ENCODE measurements at places on chromosomes 4 and X.
A peak's percentile ranks its signal among the peaks of the same experiment; 100 is the strongest.

DNA sequence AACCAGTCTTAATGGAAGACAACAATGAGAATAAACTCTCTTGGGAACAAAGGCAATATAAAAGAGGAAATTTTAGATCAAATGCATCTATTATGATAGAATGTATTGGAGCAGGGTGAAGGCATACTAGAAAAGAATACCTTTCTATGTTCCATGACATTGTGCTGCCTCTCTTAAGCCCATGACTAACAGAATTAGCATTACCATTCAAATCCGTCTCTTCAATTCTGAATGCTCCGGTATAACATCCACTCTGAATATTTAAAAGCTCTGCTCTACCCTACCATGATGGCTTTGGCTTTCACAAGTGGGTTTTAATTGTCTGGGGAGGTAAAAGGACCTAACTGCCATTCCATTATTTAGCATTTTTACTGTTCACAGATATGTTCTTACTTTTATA lies 1878.4 kb downstream of the ARAP2 start:
- no peak for DNase-seq

GRCh38 chr4:121177246-121178137 lies 13.4 kb upstream of the TNIP3 start:
- DNase-seq: peak; percentile 90

- DNase-seq: no peak
These were observed 37.5 kb upstream of the NOCT start for GRCh38 chr4:138978028-138978585.

GRCh38 chrX:130715299-130715698 lies 187.7 kb downstream of the ENOX2 start:
- no peak for DNase-seq

DNA sequence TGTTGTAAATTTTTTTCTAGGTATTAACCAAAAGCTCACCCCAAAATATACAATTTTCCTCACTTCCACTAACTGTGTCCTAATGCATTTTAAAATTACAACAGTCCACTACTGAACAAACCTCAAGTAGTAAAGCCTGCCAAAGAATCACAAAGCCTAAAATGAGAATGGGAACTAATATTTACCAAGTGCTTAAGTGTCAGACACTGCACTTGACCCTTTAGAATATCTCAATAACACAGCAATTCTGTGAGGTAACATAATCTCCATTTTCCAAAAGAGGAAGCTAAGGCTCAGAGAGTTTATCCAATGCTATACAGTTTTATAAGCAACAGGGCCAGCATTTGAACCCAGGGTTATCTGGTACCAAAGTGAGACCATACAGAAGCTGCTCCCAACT lies 4.9 kb downstream of the SLC9A7 start:
- peak; percentile 22 for DNase-seq

DNA sequence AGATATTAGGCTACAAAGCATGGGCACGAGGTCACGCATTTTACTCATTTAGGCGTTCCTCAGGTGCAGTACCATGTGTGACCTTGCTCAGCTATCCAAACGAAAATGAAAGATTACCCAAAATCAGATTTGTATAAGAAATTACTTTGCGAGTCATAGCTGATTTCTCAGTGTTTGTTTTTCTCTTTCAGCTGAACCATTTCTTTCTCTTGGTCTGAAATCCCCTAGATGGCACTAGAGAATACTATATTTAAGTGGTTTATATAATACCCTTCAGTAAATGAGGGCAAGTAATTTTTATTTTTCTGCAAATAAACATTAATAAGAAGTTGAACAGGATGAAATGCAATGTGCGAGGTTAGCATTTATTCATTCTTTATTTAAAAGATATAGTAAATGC lies 496.6 kb downstream of the STIM2 start:
- DNase-seq: no peak

GRCh38 chr4:7244751-7245320 lies 52.5 kb downstream of the SORCS2 start:
- DNase-seq: no peak

- DNase-seq: no peak
These were observed 173.7 kb downstream of the PABPC4L start for GRCh38 chr4:134027931-134028330.

DNA sequence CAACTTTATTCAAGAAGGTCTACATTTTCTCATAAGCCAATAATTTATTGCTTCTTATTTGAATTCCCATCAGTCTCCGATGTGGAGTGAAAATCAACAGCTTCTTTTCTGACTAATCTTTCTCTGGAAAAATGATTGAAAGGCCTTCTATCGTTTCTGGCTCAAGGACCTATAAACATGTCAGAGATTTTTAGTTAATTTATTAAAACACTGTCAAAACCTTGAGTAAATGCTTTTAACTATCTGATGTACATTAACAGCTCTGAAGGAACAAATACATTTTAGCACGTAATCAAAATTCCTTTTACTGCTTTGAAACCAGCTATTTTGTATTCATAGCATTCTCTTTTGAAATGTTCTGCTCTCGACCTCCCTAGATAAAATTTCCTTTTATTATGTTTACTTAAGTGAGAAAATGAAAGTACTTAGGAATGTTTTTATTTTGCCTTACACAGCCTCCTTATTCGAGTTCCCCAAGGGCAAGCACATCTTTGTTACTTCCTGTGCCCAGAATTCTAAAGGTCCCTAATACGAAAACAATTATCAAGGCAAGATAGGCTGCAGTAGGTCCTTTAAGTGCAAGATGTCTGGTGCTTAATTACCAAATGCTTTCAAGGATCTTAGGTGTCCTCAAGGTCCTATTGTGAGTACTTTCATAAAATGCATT lies 3.1 kb upstream of the ZFX start:
- DNase-seq: peak; percentile 11

DNA sequence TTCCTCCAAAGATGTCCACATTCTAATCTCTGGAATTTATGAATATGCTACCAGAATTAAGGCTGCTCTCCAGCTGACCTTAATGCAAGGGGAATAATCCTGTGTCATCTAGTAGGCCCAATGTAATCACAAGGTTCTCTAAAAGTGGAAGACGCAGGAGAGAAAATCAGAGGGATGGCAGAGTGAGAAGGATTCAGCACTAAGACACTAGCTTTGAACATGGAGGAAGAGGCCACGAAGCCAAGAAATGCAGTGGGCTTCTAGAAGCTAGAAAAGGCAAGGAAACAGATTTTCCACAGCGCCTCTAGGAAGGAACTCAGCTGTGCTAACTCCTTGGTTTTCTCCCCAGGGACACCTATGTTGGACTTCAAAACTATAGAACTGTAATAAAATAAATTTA lies 240.7 kb upstream of the TRAM1L1 start:
- DNase-seq: no peak

GRCh38 chr4:65510976-65511375 lies 159.3 kb downstream of the EPHA5 start:
- DNase-seq: no peak

DNA sequence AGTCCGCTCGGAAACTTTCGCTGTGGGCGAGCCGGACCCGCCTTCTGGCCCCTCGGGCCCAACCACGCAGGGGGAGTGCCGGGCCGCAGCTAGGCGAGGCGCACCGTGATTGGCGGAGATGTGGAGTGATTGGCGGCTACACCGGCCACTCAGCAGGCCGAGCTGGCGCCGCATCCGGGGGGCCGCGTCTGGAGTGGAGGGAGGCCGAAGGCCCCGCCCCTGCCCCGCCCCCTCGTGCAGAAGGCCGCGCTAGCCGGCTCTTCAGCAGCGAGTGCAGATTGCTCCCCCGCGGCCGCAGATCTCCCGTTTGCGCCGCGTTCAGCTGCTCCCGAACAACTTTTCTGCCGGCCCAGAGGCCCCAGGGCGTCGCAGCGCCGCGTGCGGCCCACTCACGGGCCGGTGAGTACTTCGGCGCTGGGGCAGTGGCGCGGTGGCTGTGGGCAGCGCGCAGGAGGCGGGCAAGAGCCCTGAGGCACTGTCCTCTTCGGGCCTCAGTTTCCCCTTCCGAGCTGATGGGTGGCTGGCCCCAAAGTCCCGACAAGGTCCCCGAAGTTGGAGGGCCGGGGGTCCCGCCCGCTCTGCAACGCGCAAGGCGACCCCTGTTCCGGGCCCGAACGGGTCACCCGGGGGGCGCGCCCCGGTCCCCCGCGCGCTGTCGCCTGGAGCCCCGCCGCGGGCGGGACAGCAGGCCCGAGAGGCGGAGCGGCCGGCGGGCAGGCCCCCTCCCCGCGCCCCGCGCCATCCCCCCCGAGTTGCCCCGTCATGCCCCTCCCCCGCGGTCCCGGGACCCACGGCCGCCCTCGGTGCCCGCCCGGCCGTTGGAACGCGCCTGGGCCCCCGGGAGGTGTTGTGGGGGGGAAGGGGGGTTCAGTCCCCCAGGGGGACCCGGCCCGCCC lies at the start of gene WFS1:
Gene WFS1, plus strand, starts transcription at position 235 of the 896 bp plus-strand sequence. CDS start 7,606 bp downstream, outside the sequence.
- DNase-seq: peak; percentile 93

GRCh38 chrX:64698317-64698716 lies 277.9 kb downstream of the ZC4H2 start:
- no peak for DNase-seq

- no peak for DNase-seq
These were observed at the start of gene FGF5 for GRCh38 chr4:80266253-80266901. Gene FGF5, plus strand, starts transcription at chr4:80266664. Its CDS starts 161 bp downstream, at chr4:80266825.

- peak; percentile 95 for DNase-seq
These were observed at the start of gene TMEM165 for GRCh38 chr4:55395529-55396307. Gene TMEM165, plus strand, starts transcription at chr4:55395957. Its CDS starts 233 bp downstream, at chr4:55396190.

DNA sequence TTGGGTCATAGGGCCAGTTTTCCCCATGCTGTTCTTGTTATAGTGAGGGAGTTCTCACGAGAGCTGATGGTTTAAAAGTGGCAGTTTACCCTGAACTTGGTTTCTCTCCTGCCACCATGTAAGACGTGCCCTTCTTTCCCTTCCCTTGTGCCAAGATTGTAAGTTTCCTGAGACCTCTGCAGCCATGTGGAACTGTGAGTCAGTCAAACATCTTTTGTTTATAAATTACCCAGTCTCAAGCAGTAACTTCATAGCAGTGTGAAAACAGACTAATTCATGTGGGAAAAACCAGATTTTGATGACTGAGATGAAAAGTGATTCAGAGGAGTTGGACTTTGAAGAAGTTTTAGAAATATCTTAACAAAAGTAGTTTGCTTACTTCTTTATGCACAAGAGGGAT lies 101.4 kb downstream of the ARHGAP10 start:
- peak; percentile 55 for DNase-seq

- no peak for DNase-seq
These were observed 11.2 kb upstream of the MED14 start for GRCh38 chrX:40746521-40746920.

DNA sequence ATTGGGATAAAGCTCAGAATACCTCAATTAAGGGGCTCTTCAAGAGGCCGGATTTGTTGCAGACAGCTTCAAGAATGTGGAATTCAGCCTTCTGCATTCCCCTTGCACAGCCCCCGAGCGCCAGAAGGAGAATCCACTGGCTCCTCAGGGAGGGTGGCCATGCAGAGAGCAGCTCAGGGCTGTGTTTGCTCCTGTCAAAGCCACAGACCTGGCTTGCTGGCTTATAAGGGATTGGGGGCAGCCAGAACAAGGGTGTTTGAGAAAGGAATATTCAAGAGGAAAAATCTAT lies 36.8 kb downstream of the ING2 start:
- DNase-seq: no peak

DNA sequence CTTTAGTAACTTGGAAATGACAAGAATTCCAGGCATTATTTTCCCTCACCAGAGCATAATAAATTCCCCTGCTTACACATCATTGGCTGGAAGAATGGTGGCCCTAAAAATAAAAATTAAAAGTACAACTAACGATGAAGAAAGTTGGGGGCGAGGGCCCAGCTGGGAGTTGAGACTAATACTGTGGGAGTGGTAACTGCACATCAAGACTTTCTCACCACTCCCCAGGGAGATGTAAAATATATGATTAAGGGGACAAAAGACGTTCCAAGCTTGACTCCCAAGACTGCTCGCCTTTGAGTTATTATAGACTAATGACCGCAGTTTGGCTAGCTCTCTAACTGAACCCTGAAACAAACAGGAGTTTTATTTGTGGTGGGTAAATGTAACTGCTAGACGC lies 30.0 kb downstream of the SMIM31 start:
- no peak for DNase-seq

- no peak for DNase-seq
These were observed 82.2 kb downstream of the TENM3 start for GRCh38 chr4:182325397-182325796.

DNA sequence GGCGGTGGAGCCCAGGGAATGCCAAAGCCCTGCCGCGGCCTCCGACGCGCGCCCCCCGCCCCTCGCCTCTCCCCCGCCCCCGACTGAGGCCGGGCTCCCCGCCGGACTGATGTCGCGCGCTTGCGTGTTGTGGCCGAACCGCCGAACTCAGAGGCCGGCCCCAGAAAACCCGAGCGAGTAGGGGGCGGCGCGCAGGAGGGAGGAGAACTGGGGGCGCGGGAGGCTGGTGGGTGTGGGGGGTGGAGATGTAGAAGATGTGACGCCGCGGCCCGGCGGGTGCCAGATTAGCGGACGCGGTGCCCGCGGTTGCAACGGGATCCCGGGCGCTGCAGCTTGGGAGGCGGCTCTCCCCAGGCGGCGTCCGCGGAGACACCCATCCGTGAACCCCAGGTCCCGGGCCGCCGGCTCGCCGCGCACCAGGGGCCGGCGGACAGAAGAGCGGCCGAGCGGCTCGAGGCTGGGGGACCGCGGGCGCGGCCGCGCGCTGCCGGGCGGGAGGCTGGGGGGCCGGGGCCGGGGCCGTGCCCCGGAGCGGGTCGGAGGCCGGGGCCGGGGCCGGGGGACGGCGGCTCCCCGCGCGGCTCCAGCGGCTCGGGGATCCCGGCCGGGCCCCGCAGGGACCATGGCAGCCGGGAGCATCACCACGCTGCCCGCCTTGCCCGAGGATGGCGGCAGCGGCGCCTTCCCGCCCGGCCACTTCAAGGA lies at the start of gene FGF2:
Gene FGF2, plus strand, starts transcription at position 279 of the 705 bp plus-strand sequence. Its CDS starts 344 bp downstream, at position 623.
- DNase-seq: no peak

DNA sequence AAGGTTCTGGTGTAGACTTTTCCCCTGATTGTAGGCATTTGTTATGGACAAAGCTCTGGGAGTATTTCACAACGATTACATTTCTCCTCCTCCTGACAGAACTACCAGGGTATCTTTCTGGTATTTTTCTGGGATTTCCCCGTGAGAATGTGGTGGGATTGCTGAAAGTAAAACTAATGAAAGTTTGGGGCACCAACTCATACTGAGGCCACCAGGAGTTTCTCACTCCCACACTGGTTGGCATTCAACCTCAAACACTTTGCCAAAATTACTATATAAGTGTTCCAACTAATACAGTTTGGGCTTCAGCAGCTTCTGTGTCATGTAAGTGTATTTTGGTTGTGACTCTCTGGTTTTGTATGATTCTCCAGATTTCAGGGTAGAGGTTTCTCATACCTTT lies 855.1 kb downstream of the GLUD2 start:
- DNase-seq: no peak

GRCh38 chr4:126778348-126778747 lies 854.4 kb upstream of the INTU start:
- no peak for DNase-seq

GRCh38 chr4:112173593-112174558 lies 28.6 kb downstream of the FAM241A start:
- no peak for DNase-seq

DNA sequence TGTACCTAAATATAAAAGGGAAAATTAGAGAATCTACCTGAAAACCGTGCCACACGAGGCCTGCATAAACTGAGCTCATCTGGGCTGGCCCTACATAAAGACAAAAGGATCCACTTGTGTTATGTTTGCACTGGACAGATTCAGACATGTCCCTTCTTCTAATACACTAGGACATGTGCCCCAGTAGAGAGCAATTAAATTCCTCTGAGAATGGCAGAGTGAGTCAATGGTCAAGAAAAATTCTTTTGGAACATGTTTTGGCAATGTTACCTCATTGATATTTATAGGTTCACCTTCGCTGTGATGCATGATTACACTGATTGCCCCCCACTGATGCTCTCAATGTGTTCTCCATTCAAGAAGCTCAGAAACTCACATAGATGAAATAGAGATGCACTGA lies 95.2 kb downstream of the MANBA start:
- DNase-seq: no peak
